Activated naive CD4-positive, alpha-beta T cell treated with anti-CD3 and anti-CD28 coated beads for 36 hours (primary cell): ENCODE measurements at places on chromosomes 3 and 15.

GRCh38 chr3:53616321-53616720, 121.9 kb downstream of the CACNA1D start:
- no peak overlapping the region for H3K4me3 ChIP-seq
- H3K27ac ChIP-seq, result no peak overlapping the region
- peaks cover 14% of the 10 kb centered on the region for H3K27me3 ChIP-seq
- no peaks in the 10 kb centered on the region for H3K36me3 ChIP-seq

DNA sequence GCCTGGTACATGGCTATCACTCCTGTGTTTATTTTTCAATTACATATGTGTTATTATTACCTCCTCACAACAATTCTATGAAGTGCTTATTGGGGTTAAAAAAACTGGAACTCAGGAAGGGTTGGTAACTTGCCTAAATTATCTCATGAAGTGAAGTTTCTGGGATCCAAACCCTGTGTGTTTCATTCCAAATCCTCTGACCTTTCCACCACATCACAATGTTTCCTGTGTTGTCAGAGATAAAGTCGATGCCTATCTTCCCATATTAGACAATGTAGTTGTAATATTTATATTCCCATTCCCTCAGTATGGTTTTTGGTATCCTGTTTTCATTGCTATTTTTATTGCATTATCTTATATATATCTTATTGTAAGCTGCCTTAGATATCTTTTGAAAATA, 269.1 kb upstream of the CFAP20DC start:
- no peaks in the 10 kb centered on the region for H3K36me3 ChIP-seq
- no peak for DNase-seq
- H3K27ac ChIP-seq, result no peak overlapping the region
- no peak overlapping the region for H3K4me3 ChIP-seq
- H3K27me3 ChIP-seq, result no peaks in the 10 kb centered on the region
- H3K4me1 ChIP-seq, result peaks cover 7% of the 10 kb centered on the region

DNA sequence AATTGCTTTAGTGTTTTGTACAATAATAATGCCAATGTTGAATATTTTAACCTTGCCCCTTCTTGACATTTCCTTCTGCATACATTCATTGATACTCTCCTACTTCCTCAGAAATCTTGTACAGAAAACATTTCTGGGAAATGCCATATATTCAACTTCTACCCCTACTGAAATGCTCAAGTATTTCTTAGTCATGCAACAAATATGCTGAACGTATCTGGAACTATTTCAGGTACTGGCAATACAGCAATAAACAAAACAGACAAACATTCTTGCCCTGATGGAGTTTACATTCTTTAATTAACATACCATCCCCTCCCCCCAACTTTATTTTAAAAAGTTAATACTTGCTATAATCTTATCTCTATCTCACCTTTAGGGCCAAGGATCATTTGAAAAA, 147.2 kb downstream of the STAG1 start:
- H3K36me3 ChIP-seq, result peaks cover 16% of the 10 kb centered on the region
- no peaks in the 10 kb centered on the region for H3K27me3 ChIP-seq
- no peak for DNase-seq
- no peak overlapping the region for H3K4me3 ChIP-seq
- H3K27ac ChIP-seq, result no peak overlapping the region
- H3K4me1 ChIP-seq, result peaks cover 3% of the 10 kb centered on the region

GRCh38 chr3:121883507-121883906, 10.7 kb upstream of the SLC15A2 start:
- DNase-seq, result no peak
- H3K4me3 ChIP-seq, result no peak overlapping the region
- H3K27me3 ChIP-seq, result no peaks in the 10 kb centered on the region
- H3K4me1 ChIP-seq, result no peaks in the 10 kb centered on the region

DNA sequence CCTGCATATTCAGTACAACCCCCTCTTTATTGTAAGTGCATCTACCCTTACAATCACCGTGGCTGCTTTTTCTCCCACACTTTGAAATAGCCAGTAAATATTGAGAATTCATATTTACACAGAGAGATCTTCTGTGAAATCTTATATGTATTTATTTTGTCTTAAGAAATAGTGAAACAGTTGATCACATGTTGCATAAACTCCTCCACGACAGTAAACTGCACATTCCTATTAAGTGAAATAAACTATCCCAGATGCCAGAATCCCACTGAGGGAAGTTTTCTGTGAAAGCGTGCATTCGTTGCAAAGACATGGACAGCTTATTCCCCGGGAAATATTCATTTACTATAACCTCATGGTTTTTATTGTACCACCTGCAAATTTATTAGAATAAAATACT, 796.0 kb downstream of the ROBO2 start:
- no peaks in the 10 kb centered on the region for H3K27me3 ChIP-seq
- DNase-seq, result no peak
- H3K27ac ChIP-seq, result no peak overlapping the region
- no peaks in the 10 kb centered on the region for H3K36me3 ChIP-seq
- no peak overlapping the region for H3K4me3 ChIP-seq
- H3K4me1 ChIP-seq, result no peaks in the 10 kb centered on the region

- H3K36me3 ChIP-seq, result no peaks in the 10 kb centered on the region
- H3K27me3 ChIP-seq, result peaks cover 2% of the 10 kb centered on the region
Measured at GRCh38 chr15:48086133-48086532, 34.7 kb upstream of the SLC24A5 start.
